ENCODE measurements at places on chromosomes 12 and 14. TPM values are rescaled to one million over a fixed set of nuclear protein-coding genes. Genes with fewer than 3 reads are reported as not detected.

RAD51AP1 gene
- total RNA-seq: 25.5 TPM

ITGA5 gene
- 2.6 TPM for total RNA-seq

IL22 gene
- total RNA-seq: not detected

EVL gene
- 155 TPM for total RNA-seq
